CD4-positive, alpha-beta T cell (primary cell): ENCODE measurements at places on chromosomes 7 and 10. TPM values are rescaled to one million over a fixed set of nuclear protein-coding genes. Genes with fewer than 3 reads are reported as not detected.

Gene GNG11
- not detected for total RNA-seq

DNA sequence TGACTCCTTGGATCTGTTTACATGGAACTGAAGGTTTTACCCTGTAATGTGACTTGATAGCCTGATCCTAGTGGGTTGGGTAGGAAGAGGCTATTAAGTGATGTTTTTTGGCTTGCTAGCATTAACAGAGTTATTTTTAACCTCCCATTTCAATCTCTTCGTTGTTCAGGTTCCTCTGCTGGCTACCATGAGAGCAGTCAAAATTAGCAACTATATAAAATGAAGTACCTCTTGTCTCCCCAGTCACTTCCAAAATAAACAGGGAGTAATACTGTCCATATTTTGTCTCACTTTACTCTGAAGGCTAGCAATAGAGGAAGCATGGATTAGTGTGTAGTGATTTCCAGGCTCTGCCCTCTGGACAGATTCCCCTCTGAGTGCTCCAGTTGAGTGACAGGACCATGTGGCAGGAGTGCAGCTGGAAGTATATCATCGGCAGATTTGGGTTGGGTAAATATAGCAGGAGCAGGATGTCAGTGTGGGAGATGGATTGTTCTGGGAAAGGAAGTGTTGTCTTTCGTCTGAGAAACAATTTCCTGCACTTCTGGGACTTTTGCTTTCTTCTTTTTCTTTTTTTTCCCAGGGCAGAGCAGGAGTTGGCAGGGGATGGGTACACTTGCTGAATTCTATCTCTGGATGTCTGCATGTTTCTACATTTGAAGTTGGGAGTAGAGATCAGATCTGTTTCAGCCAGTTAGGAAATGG lies 35.2 kb downstream of the GBF1 start:
- DNase-seq = no peak

DNA sequence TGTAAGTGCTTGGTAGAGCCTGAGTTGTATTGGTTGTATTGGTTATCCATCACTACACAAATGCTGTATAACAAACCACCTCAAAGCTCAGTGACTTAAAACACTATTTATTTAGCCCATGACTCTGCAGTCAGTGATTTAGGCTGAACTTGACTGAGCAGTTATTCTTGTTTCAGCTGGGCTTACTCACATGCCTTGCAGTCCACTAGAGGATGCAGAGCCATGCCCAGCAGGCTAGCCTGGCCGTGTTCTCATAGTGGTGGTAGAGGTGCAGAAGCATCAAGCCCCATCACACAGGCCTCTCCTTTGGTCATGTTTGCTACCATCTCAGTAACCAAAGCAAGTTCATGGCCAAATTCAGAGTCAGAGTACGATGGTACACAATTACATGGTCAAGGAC lies 43.9 kb downstream of the LUC7L2 start:
- DNase-seq = no peak

DNA sequence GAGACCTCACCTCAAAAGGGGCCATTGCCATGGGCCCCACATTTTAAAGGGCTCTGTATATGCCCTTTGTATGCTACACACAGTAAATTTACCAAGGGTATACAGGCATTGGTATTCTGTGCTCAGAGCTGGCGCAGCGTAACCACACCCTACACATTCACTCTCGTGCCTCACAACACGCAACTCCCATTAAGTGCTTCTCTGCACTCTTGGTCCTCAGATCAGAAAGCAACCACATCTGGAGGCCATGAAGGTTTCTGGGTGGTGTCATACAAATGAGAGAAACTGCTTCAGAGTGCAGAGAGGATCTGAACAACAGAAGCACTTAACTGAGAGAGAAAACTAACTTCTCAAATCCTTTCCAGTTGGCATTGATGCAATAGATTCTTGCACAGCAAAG lies 9.4 kb upstream of the CACUL1 start:
- DNase-seq = no peak

GRCh38 chr10:70391654-70392053 lies 9.2 kb upstream of the LRRC20 start:
- DNase-seq = no peak

- no peak for DNase-seq
Measured at GRCh38 chr10:103894441-103894864, 23.5 kb downstream of the STN1 start.

GRCh38 chr10:100265821-100266485 lies 1.5 kb downstream of the CWF19L1 start:
- DNase-seq = no peak

DNA sequence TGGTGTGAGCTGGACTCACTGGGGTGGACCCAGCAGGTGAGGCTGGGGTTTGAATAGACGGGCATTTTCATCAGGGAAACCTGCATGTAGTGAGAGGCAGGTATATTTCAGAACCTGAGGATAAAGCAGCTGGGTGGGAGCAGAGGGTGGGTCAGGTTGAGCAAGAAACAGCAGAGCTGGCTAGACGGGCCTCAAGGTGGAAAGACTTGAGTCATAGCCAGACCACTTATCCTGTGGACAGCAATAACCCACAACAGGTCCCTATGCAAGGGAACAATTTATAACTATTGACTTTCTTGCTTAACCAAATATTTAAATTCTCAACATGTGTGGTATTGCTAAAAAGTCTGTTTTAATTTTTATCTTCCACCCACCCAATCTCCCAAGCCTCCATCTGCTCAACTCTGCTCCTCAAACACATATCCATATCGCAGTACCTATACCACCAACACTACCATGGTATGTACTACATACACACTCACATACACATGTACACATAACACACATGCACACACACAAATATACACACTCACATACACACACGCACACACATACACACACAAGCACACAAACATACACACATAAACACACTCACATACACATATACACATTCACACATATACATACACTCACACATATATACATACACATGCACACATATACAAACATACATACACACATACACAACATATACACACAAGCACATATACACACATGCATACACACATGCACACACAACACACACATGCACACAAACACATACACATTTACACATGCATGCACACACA lies 129.0 kb upstream of the C7orf33 start:
- no peak for DNase-seq

DNA sequence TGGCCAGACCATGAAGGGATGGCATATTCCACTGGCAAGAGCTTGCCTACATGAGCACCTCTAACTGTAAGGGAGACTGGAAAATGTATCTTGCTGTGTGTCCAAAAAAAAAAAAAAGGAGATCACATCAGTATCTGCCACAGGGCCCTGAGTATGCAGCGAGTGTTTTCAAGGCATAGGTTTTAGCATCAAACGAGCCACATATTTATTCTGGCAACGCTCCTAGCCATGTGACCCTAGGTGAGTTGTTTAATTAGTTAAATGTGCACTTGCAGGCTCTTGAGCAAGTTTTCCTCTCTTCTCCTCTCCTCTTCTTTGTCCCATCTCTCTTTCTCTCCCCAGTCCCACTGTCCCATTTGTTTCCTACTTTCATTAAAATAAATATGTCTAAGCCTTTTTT lies 428.7 kb upstream of the AKR1E2 start:
- DNase-seq = no peak

DNA sequence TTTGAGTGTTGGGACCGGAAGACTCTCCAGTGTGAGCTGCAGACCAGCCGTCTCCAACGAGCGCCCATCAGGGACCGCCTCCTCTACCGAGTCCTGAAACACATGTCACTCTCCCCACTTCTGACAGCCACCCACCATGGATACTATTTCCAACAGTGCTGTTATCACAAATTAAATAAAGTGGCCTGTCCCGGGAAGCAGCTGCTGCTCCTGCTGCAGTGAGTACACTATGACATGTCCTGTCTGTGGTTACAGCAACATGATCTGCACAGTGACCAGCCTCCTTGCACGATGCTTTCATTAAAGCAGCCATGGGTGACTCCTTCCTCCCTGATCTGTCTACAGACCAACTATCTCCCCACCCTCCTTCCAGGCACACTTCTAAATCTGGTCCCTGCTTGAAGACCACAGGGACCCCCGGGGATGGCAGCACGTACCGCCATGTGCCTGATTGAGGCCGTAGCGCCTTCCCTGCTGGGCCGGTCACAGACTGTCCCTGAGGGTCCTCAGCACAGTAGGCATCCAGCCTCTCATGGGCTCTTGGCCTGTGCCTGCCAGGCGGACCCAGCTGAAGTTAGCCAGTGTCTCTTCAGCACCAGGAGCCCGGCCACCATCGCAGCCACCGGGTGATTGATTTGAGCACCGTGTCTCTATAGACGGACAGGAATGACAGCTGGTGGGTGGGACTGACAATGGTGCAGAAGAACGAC lies 58.8 kb downstream of the TCERG1L start:
- no peak for DNase-seq

DNA sequence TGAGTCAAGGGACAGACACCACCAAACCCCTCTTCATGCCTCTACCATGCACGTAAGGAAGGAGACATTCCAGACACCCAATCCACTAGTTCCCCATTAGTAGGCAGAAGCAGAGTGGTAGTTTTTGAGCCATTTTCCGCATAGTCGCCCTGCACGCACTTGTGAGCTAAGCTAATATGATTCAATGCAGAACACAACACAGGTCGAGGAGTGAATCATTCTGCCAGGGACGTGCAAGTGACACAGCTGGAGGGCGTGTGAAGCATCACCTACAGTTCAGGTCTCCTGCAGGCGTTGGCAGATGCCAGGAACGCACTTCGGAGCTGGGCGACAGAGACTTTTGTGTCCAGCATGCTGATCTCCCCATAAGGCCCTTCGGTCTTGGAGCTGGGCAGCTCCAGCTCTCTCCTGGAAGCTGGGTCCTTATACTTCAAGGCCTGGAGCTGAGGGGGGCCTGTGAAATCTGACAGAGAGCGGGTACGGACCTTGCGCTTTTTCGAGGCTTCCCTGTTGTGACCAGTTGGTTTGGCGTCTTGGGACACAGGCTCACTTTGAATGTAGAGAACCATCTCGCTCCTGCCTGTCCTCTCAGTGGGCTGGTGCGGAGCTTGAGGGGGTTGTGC lies 102.4 kb downstream of the SVIL start:
- no peak for DNase-seq

Gene CAMK2B
- not detected for total RNA-seq

Gene TMEM60
- total RNA-seq = 2.4 TPM

DNA sequence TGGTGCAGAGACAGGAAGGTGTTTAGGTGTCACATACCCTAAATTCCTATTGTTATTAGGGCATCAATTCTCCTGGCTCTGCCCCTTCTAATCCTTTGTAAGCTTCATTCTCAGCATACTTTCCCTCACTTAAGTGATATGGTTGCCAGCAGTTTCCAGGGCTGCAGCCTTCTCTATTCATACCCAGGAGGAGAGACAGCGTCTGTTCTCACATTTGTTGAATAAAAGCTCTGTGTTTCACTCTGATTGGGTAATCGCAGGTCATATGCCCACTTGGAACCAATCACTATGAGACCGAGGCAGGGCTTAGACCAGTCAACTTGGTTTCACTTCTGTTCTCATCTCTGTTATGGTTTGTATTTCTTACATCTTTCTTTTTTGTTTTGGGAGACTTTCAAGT lies 109.6 kb upstream of the MTPN start:
- DNase-seq = no peak

GRCh38 chr10:117663750-117664149 lies 121.2 kb downstream of the EMX2 start:
- DNase-seq = no peak

GRCh38 chr10:104028146-104028545 lies 57.5 kb downstream of the COL17A1 start:
- no peak for DNase-seq

DNA sequence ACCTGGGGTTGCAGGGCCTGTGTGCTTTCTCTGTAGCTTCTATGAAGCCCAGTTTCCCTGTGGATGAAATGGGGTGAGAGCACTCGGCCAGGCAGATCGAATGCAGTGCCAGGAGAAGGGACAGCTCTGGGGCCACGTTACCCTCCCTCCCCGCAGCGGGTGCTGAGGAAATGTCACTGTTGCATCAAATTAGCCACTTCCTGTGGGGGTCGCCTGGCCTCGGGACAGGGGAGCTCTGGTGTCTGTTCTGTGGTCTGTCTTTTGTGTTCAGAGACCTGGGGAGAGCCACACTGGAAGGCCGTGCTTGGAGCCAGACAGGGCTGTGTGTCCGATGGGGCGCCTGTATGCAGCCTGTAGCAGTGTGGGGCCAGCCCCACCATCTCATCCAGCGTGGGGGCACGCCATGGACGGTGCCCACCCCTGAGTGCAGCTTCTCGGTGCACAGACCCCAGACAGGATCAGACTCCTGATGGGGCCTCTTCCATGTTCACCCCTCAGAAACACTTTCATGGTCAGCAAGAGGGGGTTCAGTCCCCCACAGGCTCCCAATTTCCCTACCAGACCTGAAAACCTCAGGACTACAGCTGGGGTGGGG lies 13.6 kb downstream of the TTYH3 start:
- DNase-seq = peak; percentile 31

Gene IL6
- total RNA-seq = not detected

Gene GJD4
- not detected for total RNA-seq

Gene TMEM236
- 0.06 TPM for total RNA-seq

DNA sequence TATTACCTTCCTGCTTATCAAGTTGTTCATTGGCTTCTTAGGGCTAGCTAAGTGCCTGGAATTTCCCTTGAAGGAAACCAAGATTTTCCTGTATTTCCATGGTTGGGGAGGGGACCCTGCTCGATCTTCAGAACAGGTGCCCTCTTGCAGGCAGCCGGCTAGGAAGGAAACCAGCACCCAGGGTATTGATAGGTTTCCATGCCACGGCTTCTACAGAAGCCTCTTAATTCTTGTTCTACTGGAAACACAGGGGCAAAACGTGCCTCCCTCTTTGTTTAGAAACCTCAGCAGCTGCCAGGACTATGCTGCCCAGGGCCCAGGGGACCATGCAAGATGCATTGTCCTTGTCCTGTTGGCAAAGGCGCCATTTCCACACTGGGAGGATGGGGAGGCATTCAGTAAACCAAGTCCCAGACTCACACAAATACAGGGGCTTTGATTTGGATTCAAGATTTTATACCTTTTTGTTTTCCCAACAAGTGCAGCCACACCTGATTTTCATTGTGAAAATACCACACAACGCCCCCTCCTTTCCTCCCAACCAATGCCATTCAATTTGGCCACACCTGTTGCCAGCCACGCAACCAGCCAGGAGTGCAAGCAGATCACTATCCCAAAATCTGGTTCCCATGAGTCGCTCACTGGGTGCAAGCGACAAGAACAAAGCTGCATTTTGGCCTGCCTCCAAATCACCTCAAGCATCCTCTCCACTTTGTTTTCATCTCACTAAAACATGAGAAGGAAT lies 29.6 kb downstream of the C10orf71 start:
- DNase-seq = no peak

DNA sequence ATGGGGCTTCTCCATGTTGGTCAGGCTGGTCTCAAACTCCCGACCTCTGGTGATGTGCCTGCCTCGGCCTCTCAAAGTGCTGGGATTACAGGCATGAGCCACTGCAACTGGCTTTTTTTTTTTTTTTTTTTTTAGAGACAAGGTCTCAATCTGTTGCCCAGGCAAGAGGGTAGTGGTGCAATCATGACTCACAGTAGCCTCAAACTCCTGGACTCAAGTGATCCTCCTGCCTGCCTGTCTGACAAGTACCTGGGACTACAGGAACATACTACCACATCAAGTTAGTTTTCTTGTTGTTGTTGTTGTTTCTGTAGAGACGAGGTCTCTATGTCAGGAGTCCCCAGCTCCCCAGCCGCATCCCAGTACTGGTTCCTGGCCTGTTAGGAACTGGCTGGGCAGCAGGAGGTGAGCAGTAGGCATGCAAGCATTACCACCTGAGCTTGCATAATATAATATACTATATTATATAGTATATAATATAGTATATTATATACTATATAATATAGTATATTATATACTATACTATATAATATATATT lies 55.7 kb downstream of the TPK1 start:
- no peak for DNase-seq

- DNase-seq = no peak
Measured at GRCh38 chr7:77447616-77448015, 31.5 kb upstream of the GSAP start.

GRCh38 chr7:79317728-79318127 lies 135.7 kb downstream of the MAGI2 start:
- DNase-seq = no peak
